ENCODE measurements at places on chromosomes 2 and 18.

GRCh38 chr2:236688157-236688556 lies 118.5 kb downstream of the ACKR3 start:
- DNase-seq: no peak

GRCh38 chr2:63840081-63840784 lies 1.5 kb upstream of the UGP2 start:
- no peak for DNase-seq

GRCh38 chr2:111049792-111050640 lies 70.7 kb upstream of the BCL2L11 start:
- no peak for DNase-seq

GRCh38 chr2:150255528-150255927 lies 231.9 kb downstream of the RND3 start:
- DNase-seq: no peak

DNA sequence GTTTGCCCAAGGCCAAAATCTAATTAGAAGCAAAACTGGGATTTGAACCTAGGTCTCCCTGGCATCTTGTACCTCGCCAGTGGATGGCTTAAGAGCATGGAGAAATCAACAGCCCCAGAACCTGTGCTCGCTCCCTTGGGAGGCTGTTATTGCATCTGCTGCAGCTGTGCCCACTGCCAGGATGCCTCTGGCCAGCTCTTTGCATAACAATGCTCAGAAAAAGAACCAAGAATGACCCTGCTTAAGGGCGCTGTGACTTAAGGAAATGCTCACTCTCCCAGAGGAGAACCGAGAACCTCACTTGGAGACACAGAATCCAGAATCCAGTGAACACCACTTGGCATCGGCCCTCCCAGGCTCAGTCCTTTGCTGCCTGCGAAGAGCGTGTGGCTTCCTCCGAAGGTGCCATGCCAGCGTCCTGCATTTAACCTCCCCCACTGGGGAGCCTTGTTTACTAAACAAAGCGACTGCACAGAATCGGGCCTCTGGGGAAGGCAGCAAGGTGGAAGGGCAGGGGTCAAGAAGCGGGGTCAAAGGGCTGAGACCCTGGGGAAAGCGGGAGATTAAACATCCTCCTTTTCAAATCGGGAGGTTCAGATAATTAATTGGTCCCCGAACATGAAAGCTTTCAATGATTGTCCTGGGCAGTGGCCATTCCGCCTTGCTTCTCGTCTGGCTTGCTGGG lies 71.0 kb upstream of the BOD1L2 start:
- no peak for DNase-seq

DNA sequence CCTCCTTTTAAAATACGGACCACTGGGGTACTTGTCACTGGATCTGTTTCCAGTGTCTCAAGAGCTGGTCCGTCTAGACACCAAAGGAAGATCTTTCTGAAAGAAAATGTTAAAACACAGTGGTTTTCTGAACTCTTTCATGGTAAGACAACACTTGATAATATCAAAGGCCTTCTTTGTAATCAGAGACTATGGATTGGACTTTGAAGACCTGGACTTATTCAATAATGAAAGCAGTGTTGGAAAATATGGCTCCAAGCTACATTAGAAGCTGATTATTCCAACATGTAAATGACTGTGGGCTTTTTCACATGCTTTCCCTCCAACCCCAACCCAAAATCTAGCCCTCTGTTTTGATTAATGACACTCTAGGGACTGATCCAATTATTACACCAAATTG lies 329.4 kb upstream of the LYPD1 start:
- no peak for DNase-seq

DNA sequence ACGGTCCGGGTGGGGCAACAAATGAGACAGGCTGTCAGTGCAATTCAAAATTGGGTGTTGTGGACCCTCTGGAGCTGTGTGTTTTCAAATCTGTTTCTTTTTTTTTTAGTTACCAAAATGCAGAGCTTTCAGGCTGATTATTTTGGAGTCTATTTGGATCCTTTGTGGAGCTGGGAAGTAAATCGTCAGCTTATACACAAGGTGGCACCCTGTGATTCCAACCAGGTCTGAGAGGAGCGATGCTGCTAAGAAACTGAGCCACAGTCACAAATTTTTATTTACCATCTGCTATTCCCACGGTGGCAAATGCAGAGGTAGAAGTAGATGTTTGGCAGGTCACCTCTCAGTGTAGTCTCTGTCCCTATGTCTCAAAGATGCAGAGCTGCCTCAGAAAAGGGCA lies 3.8 kb upstream of the EPC2 start:
- no peak for DNase-seq

DNA sequence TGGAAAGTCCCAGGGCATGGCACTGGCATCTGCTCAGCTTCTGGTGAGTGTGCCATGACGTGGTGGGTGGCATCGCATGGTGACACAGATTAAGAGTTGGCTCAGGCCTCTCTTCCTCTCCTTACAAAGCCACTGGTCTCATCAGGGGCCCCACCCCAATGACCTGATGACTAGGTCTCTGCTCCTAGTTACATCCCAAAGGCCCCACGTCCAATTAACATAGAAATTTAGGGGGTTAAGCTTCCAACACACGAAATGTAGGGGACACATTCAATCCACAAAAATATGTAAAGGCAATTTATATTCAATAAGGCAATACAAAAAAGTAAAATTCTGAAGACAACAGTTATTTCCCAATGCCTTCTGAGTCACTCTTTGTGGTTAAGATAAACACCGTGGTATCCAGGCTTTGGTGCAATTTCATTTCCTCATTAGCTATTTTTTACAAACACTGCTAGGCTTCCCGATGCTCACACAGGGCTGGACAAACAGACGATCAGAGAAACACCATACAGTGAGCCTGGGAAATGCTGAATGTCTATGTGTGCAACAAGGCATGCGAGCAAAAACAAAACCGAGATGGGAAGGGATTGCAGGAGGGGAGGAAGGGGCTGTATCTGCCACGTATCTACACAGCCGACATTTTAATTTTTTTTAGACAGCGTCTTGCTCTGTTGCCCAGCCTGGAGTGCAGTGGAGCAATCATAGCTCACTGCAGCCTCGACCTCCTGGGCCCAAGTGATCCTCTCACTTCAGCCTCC lies 67.2 kb downstream of the MBP start:
- DNase-seq: peak; percentile 91

- DNase-seq: no peak
Measured at GRCh38 chr2:54404270-54404669, 51.9 kb upstream of the SPTBN1 start.

GRCh38 chr2:175154661-175155082 lies 13.3 kb downstream of the ATF2 start:
- peak; percentile 64 for DNase-seq

- DNase-seq: no peak
Measured at GRCh38 chr2:122697415-122697814, 942.0 kb downstream of the TSN start.

DNA sequence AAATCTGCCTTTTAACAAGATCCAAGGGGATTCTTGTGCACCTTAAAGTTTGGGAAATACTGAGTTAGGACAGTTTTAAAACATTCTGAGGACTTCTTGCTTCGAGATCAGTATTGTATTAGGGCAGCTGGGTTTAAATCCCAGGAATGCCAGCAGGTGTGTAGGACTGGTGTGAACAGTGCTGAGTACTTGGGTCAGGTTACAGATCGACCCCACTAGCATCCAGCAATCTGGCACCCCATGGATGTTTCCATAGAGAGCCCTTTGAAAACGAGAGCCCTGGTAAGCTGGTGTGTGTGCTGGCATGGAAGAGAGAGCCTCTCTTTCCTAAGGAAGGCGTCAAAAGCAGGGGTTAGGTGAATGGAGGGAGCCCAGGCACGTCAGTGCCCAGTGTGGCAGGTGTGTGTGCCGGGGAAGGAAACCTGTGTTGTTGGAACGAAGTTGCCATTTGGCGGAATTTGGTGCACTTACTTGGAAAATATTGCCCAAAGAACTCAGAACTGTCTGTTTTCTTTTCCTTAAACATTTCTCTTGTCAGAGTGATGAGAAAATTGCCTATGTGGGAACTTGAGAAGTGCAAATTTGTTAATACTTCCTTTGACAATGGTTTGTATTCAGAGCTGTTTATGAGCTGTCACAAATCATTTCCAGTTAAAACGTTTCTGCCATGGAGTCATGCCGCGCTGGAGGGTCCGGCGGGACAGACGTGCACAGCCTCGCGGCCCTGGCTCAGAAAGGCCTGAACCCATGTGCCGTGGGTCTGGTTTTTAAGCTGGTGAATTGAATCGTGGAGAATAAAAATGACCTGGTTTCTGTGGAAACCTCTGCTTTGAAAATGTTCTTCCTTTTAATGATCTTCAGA lies 38.1 kb downstream of the LDLRAD4 start:
- no peak for DNase-seq

GRCh38 chr2:180677930-180678624 lies 302.3 kb upstream of the UBE2E3 start:
- no peak for DNase-seq

DNA sequence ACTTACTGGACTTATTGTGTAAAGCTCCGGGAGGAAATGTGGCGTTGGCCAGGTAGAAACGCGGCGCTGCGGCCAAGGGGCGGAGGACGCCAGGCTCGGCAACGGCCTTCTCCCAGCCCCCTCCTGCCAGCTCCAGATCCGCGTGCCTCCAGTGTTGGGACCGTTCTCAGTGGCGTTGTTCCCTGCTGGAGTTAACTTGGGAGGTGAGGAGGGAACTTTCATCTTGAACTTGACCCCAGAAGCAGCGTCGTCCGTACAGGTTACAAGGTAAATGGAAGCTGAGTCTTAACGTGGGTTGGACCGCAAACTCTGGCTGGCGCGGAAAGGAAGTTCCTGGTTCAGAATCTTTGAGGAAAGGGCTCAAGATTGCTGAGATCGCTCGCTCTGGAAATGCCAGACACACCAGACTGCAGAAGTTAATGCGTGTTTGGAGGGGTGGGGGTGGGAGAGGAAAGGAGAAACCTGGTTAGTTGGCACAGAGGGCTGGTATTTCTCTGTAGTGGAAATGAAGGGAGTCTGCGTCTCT lies 1.3 kb downstream of the TANC1 start:
- no peak for DNase-seq

GRCh38 chr2:11042841-11043240 lies 112.4 kb upstream of the SLC66A3 start:
- no peak for DNase-seq

GRCh38 chr2:133570542-133570941 lies 2.3 kb upstream of the NCKAP5 start:
- DNase-seq: no peak

GRCh38 chr18:78457011-78457410 lies 522.6 kb upstream of the SALL3 start:
- DNase-seq: no peak

DNA sequence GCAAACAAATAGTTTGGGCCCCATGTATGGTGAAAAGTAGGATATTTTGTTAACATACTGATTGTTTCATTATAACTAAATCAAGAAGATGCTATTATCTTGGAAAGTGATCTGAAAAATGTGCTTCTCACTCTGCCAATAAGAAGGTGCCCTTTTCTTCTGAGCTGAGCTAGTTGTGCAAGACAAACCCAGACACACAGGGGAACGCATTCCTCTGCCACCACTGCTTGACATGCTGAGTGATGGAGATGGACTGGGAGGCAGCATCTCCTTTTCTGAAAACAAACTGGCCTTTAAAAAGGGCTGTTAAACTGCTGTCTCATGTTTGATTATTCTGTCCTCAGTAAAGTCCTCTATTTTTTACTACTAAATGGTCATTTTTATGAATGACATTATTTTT lies 1989.9 kb upstream of the CELF4 start:
- DNase-seq: no peak

- no peak for DNase-seq
Measured at GRCh38 chr2:163348857-163349380, 386.9 kb downstream of the FIGN start.

GRCh38 chr2:99476629-99477028 lies 13.2 kb downstream of the REV1 start:
- DNase-seq: no peak

GRCh38 chr2:43648994-43649701 lies 12.1 kb downstream of the PLEKHH2 start:
- DNase-seq: no peak

GRCh38 chr2:16630463-16630862 lies 35.2 kb downstream of the CYRIA start:
- DNase-seq: no peak

DNA sequence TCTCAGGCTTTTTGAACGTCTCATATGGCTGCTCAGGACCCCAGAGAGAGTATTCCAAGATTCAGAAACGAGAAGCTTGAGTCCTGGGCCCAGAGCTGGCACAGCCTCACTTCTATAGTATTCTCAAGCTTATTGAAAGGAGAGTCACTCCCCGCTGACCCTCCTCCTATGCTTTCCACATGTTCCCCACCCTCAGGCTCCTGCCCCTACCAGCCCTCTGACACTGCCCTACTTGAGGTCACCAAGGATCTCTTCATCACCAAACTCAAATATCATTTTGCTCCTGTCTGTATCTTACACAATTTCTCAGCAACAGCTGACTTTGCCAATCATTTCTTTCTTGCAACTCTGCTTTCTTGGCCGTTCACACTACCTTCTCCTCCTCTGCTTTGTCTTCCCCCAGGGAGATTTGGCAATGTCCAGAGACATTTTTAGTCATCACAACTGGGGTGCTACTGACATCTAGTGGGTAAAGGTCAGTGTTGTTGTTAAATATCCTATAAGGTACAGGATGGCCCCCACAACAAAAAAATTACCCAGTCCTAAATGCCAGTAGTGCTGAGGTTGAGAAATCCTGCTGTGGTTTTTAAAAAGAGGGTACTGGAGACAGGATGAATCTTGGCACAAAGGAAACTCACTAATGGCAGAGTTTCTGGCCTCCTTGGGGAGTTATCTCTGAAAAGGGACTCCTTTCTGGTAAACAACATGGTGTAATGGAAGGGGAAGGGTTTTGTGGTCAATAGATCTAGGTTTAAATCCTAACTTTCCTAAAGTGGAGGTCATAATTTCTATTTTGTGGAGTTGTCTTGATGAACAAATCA lies 26.9 kb upstream of the INSIG2 start:
- peak; percentile 68 for DNase-seq

- DNase-seq: peak; percentile 59
Measured at GRCh38 chr2:191051825-191052778, 38.1 kb upstream of the STAT1 start.

DNA sequence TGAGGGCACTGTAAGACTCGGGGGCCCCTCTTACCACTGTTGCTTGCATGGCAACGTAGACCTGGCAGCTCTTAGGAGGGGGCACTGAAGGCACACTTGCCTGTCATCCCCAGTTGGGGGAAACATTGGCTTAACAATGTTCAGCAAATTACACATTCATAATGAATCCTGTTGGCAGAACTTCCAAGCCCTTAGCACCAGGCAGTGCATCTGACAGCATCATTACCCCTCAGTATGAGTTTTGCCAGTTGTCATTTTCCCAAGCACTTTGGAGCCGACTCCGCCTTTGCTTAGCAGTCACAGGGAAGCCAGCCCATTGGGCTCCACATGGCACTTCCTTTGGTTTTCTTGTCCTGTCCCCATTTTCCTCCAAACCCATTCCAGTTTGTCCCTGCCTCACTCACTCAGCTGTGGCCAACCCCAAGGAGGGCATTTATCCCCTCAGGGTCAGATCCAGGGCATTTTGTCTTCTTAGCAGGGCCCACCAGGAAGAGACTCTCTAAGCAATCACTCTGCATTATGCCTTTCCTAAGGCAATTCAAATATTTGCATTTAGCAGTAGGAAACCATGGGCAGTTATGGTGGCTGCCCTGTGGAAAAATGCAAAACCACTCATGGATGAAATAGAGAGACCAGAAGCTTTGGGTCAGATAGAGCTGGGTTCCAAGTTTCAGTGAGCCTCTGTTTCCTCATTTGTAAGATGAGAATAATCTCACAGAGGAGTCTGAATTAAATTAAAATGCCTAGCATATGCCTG lies 73.9 kb downstream of the VSNL1 start:
- no peak for DNase-seq

Measured in astrocyte of the cerebellum (primary cell).